ENCODE measurements at places on chromosomes 2 and 18.
A peak's percentile ranks its signal among the peaks of the same experiment; 100 is the strongest.

- DNase-seq: peak; percentile 51
Observed at GRCh38 chr2:109478906-109479493, 134.8 kb downstream of the SEPTIN10 start.

GRCh38 chr2:96118698-96119388 is 2.5 kb upstream of the ADRA2B start:
- peak; percentile 84 for DNase-seq

- no peak for DNase-seq
Observed at GRCh38 chr2:98300141-98300874, 45.9 kb upstream of the CNGA3 start.

GRCh38 chr18:46867367-46868143 is 49.8 kb downstream of the PIAS2 start:
- DNase-seq: no peak

- DNase-seq: no peak
Observed at GRCh38 chr2:156077041-156077742, 255.3 kb downstream of the NR4A2 start.

DNA sequence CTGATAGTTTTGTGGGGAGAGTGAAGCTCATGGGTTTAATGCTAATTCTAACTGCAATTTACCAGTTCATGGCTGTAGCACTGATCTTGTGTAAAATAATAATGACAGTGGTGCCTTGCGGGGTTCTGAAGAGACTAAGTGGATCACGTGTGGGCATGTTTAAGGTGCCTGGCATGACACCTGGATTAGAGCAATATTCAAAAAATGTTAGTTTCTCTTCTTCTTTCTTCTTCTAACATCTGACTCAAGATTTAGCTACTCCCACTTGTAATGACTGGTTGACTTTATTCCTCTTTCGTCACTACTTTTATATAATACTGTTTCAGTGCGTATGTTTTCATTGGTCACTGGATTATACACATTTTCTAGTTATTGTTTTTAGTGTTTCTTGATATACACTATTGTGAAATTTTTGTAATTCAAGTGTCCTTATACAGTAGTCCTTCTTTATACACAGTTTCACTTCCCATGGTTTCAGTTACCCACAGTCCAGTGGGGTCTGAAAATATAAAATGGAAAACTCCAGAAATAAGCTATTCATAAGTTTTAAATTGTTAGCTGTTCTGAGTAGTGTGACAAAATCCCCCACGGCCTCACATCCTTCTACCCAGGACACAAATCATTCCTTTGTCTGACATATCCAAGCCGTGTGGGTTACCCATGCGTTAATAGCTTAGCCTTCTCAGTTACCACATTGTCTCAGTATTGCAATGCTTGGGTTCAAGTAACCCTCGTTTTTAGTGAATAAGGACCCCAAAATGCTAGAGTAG is 662.2 kb upstream of the CNTNAP5 start:
- no peak for DNase-seq

GRCh38 chr2:169709981-169710380 is 15.7 kb downstream of the PHOSPHO2 start:
- no peak for DNase-seq

- DNase-seq: no peak
Observed at GRCh38 chr2:16118611-16119590, 178.6 kb downstream of the MYCN start.

DNA sequence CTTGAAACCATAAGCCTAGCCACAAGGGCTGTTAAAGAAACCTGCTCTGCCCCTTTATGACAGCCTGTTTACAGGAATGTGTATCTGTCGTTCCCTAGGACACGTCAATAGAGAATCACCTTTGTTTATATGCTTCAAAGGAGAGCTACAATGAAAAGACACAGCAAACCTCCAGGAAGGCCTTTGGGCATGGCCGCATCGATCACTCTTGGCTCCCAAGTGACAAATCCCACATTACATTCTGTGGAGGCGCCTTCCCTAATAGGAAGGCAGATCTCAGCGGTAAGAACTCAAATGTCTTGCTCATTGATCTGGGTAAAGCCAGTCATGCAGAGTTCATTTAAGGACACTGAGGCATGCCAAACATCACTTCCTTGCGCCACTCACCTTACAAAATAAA is 26.5 kb downstream of the KIAA2012 start:
- DNase-seq: no peak

GRCh38 chr18:22293417-22293816 is 124.0 kb downstream of the GATA6 start:
- DNase-seq: no peak

GRCh38 chr2:225282858-225283710 is 116.4 kb upstream of the NYAP2 start:
- DNase-seq: no peak

- peak; percentile 79 for DNase-seq
Observed at GRCh38 chr18:77119101-77119850, 13.3 kb downstream of the MBP start.

GRCh38 chr2:201517094-201517493 is 65.6 kb downstream of the STRADB start:
- DNase-seq: no peak

DNA sequence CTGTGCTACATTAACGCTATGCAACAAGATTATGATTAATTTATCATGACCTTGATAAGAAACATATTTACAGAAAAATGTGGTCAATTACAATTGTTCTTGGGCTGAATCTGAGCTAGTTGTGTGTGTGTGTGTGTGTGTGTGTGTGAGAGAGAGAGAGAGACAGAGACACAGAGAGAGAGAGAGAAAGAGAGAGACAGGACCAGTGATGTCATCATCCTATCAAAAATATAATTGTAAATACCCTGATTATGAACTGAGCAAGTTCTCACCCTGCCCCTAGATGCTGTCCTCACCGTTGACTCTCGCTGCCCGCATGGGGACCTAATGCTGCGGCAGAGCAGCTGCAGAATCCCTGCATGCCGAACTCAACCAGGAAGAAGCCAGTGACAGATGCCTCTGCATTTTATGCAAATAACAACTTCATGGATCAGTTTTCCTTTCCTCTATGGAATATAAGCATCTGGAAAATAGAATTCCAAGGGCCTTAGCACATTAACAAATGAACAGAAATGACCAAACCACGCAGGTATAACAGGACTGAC is 512.5 kb downstream of the PLCL1 start:
- DNase-seq: no peak

DNA sequence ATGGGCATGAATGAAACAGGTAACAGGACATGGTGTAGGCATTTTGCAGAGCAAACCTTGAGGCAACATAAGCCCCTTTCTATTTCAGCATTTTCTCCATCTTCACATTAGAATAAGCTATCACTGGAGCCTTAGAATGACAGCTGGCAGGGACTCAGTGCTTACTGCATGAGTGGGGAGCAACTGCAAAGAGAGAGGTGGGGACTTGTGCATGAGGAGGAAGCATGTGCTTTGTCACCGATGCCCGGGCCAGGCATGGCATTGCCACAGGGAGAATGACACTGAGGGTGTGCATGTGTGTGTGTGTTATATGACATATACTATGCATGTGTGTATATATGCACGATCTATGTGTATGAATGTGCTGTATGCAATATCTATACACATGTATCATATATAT is 258.2 kb upstream of the RAB6C start:
- DNase-seq: no peak

DNA sequence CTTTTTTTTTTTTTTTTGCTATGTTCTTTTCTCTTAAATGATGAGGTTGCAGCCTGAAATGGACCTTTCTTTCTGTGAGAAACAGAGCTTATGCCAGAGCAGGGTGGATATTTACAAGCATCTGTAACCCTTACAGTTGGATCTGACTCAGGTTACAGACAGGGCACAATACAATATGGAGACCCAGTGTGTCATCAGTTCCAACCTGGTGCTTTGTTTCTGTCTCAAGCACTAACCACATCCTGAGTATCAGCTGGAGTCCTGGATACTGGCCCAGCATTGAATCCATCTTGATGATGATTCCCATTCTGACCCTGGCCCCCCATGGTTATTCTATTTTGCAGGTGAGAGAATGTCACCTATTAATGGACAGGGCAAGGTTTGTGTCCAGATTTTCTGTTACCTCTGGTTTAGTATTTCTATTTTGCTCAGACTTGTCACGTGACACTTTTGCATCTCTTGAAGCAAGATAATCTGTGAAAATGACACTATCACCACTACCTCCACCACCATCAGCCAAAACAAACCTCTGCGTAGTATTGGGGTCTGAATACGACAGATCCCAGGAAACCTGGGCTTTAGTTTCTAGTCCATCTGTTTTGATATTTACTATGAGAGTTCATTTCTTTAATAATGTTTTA is 174.0 kb downstream of the CCDC85A start:
- no peak for DNase-seq

- no peak for DNase-seq
Observed at GRCh38 chr18:44474591-44474990, 206.1 kb upstream of the SETBP1 start.

DNA sequence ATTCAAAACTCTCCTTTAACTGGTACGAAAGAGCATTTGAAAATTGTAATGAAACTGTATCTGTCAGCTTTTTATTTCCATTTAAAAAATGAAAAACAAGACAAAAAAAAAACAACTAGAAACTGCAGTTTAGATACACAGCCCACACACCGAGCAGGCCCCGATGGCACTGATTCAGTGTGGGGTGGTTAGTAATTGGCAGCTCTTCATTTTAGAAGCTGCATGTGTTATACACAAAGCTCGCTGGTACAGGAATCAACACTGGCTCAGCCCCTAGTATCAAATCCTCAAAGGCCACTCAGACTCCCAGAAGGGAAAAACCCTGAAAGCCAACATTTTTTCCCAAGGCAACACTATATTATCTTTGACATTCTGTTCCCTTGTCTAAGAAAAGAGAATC is 30.5 kb upstream of the RMDN2 start:
- DNase-seq: no peak

- DNase-seq: no peak
Observed at GRCh38 chr2:88265352-88266303, 95.5 kb downstream of the THNSL2 start.

GRCh38 chr18:4603955-4604354 is 148.8 kb upstream of the DLGAP1 start:
- no peak for DNase-seq

GRCh38 chr2:239025096-239025801 is 177.4 kb downstream of the TWIST2 start:
- no peak for DNase-seq
